Naive B cell (primary cell): ENCODE measurements at places on chromosomes 5 and 9. TPM values are rescaled to one million over a fixed set of nuclear protein-coding genes. Genes with fewer than 3 reads are reported as not detected.

The C9 gene
- polyA plus RNA-seq, result not detected

The PALM2AKAP2 gene
- polyA plus RNA-seq, result not detected

The ENHO gene
- not detected for polyA plus RNA-seq

The ENTPD2 gene
- not detected for polyA plus RNA-seq

The LRSAM1 gene
- 6.3 TPM for polyA plus RNA-seq

The FBXO4 gene
- 20.3 TPM for polyA plus RNA-seq

The PHYHD1 gene
- 0.34 TPM for polyA plus RNA-seq

The ABCA1 gene
- polyA plus RNA-seq, result 7.4 TPM

The SLC34A3 gene
- polyA plus RNA-seq, result not detected

The CSF2 gene
- not detected for polyA plus RNA-seq

The CHSY3 gene
- not detected for polyA plus RNA-seq

The IFNK gene
- not detected for polyA plus RNA-seq

The SH3TC2 gene
- polyA plus RNA-seq, result not detected

The CFAP90 gene
- polyA plus RNA-seq, result not detected

The GDA gene
- polyA plus RNA-seq, result not detected

The CCNO gene
- polyA plus RNA-seq, result not detected

The PDCD1LG2 gene
- 0.13 TPM for polyA plus RNA-seq

The FLT4 gene
- polyA plus RNA-seq, result not detected

The TRIM36 gene
- not detected for polyA plus RNA-seq

The TMEM171 gene
- not detected for polyA plus RNA-seq

The GFPT2 gene
- polyA plus RNA-seq, result not detected

The MPDZ gene
- not detected for polyA plus RNA-seq

The DDX41 gene
- 72.8 TPM for polyA plus RNA-seq

The NR2F1-AS1 gene
- not detected for polyA plus RNA-seq

The MSX2 gene
- not detected for polyA plus RNA-seq

The SLC28A3 gene
- polyA plus RNA-seq, result not detected

The EMB gene
- polyA plus RNA-seq, result 121 TPM

The TLX3 gene
- not detected for polyA plus RNA-seq

The CDH9 gene
- not detected for polyA plus RNA-seq

The CTXN3 gene
- polyA plus RNA-seq, result not detected

The NHP2 gene
- polyA plus RNA-seq, result 219 TPM

The SUSD1 gene
- 19.4 TPM for polyA plus RNA-seq
